Activated CD4-positive, alpha-beta T cell treated with anti-CD3 and anti-CD28 coated beads for 24 hours (primary cell): ENCODE measurements at places on chromosomes 7 and 10.
A peak's percentile ranks its signal among the peaks of the same experiment; 100 is the strongest.

GRCh38 chr7:379456-380138 lies 89.6 kb downstream of the FOXL3 start:
- no peak for DNase-seq

- no peak for DNase-seq
Measured at GRCh38 chr7:75740846-75741497, 2.2 kb upstream of the HIP1 start.

DNA sequence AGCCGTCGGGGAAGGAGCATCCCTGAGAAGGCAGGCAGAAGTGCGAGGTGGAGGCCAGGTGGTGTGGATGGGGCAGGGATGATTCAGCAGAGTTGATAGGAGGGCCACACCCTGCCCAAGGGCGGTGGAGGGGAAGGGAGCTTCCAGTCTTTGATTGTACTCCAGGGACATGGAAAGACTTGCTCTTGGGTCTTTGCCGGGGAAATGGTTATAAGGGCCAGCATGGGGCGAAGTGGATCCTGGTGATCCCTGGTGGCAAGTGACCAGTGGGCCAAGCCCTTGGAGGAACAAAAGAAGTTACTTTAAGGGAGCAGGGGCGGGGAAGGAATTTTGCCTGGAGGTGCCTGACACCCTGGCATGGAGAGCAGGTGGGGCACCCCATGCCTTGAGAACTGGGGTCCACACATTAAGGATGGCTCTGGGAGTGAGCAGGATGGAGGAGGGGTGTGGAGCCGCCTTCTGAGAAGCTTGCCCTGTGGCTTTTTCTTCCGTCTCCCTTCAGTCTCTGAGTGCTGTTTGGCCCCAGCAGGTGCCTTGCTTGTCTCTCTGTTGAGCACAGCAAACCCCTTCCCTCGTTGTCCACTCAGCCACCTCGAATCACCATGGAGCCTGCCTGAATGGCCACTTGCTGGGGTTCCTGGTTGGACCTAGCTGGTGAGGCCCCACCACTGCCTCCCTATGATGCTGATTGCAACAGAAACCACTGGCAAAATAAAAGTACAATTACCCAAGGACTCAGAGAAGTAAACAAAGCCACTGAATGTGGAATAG lies 83.9 kb downstream of the RAMP3 start:
- no peak for DNase-seq

DNA sequence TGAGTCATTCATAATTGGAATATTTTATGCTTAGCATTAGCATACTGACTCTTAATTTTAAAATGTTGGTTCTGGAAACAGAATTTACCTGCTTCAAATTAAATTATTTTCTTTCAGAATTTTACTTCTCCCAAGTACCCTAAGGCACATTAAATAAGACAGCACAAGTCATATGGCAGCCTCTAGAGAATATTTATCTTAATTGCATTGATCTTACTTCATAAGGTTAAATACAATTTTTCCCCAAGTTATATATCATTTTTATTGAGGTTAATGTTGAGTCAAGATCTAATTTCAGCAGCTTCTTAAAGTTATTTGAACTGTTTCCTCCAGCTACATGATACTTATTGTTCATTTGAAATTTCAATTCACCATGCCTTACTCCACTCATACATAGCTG lies 123.1 kb upstream of the IMMP2L start:
- DNase-seq: no peak

- peak; percentile 82 for DNase-seq
Measured at GRCh38 chr7:50335795-50336754, 31.6 kb downstream of the IKZF1 start.

GRCh38 chr10:97003151-97003803 lies 171.2 kb downstream of the LCOR start:
- no peak for DNase-seq
